ENCODE measurements at places on chromosomes 7 and 10.
A peak's percentile ranks its signal among the peaks of the same experiment; 100 is the strongest.

DNA sequence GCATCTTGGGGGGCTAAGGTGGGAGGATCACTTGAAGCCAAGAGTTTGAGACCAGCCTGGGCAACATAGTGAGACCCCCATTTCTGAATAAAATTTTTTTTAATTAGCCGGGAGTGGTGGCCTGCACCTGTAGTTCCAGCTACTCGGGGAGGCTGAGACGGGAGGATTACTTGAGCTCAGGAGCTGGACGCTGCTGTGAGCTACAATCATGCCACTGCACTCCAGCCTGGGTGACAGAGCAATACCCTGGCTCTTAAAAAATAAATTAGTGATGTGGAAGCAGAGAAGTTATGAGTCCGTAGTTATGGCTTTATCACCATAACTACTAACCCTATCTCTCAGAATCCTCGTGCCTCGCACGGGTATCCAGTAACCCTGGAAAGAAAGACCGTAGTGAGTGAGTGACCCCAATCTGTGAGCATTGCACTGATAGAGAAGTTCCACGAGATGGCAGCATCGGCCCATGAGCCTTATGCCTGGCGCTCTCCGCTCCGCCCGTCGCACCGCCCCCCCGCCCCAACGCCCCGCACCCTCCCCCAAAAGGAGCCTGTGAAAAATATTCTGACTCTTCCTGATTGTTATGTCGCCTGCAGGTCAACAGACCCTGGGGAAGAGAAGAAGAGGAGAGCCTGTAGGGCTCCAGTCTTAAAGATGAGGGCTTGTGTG, 4.9 kb upstream of the SLC29A3 start:
- H3K4me3 ChIP-seq = peak overlapping the region; percentile 28
- no peaks in the 10 kb centered on the region for H3K27me3 ChIP-seq
- no peak overlapping the region for H3K27ac ChIP-seq
- no peaks in the 10 kb centered on the region for H3K4me1 ChIP-seq

GRCh38 chr7:81264116-81264515, 345.3 kb upstream of the SEMA3C start:
- no peaks in the 10 kb centered on the region for H3K36me3 ChIP-seq
- H3K27me3 ChIP-seq = no peaks in the 10 kb centered on the region
- H3K4me3 ChIP-seq = no peak overlapping the region
- no peak overlapping the region for H3K27ac ChIP-seq

GRCh38 chr7:84069033-84069432, 125.6 kb downstream of the SEMA3A start:
- no peaks in the 10 kb centered on the region for H3K36me3 ChIP-seq
- H3K27ac ChIP-seq = no peak overlapping the region
- H3K4me1 ChIP-seq = no peaks in the 10 kb centered on the region

- H3K4me3 ChIP-seq = no peak overlapping the region
- no peak for DNase-seq
- H3K36me3 ChIP-seq = no peaks in the 10 kb centered on the region
- H3K4me1 ChIP-seq = no peaks in the 10 kb centered on the region
- H3K27me3 ChIP-seq = no peaks in the 10 kb centered on the region
Measured at GRCh38 chr7:120407010-120407409, 134.0 kb downstream of the KCND2 start.

GRCh38 chr7:84624927-84625326, 430.3 kb upstream of the SEMA3A start:
- no peak for DNase-seq
- H3K4me3 ChIP-seq = no peak overlapping the region
- H3K4me1 ChIP-seq = no peaks in the 10 kb centered on the region
- H3K27me3 ChIP-seq = no peaks in the 10 kb centered on the region

DNA sequence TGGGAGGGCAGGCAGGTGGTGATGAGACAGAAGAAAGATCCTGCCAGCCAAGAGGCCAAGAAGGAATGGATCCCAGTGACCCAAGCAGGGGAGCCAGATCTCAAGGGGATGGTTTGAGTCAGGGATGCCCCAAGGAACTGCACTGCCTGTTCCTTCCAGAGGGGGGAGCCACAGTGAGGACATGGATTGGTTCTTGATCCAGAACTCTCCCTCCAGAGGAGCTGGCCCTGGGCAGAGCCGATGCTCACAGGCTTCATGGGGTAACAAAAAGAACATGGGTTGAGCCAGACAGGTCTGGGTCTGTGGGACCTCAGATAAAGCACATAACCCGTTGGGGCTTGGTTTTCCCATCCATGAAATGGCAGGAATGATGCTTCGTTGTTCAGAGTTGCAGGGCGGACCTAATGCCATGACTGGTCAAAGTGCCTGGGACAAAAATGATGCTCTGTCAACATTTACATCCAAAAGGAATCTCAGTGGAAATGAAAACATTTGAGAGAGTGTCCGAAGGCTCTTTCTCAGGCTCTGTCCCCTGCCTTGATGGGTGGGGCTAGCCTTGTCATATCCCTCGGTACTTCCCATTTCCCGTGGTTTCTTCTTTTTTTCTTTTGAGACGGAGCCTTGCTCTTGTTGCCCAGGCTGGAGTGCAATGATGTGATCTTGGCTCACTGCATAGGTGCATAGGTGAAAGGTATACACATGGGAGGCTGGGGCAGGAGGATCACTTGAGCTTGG, 4.7 kb upstream of the DENND2A start:
- no peak overlapping the region for H3K4me3 ChIP-seq
- no peak overlapping the region for H3K27ac ChIP-seq
- no peak for DNase-seq
- peaks cover 5% of the 10 kb centered on the region for H3K4me1 ChIP-seq

Data from liver (tissue), 10 donors.